ENCODE measurements at places on chromosomes 13 and 19.

DNA sequence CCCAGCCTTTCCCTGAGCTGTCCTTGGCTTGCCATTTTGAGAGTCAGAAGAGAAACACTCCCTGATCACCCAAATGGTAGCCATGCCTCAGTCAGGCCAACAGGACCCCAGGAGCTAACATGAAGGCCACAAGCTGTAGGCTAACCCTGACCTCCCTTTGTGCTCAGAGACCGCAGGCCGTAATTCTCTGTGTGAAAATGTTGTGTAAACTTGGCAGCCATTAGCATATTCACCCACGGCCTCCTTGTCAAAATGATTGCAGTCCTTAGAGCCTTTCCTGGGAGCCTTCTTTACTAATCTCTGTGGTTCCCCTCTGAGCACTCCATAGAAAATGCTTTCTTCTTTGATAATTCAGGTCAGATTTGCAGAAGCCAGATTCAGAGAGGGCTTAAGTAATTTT is 418.9 kb downstream of the COG6 start:
- DNase-seq: no peak

- DNase-seq: no peak
Measured at GRCh38 chr19:37982655-37983054, 75.6 kb downstream of the SIPA1L3 start.

GRCh38 chr13:36432106-36432544 is at the start of gene CCNA1:
TSS of gene CCNA1 (plus strand) at chr13:36432495. CDS start at chr13:36433057, 562 bp downstream.
- peak; percentile 52 for DNase-seq

DNA sequence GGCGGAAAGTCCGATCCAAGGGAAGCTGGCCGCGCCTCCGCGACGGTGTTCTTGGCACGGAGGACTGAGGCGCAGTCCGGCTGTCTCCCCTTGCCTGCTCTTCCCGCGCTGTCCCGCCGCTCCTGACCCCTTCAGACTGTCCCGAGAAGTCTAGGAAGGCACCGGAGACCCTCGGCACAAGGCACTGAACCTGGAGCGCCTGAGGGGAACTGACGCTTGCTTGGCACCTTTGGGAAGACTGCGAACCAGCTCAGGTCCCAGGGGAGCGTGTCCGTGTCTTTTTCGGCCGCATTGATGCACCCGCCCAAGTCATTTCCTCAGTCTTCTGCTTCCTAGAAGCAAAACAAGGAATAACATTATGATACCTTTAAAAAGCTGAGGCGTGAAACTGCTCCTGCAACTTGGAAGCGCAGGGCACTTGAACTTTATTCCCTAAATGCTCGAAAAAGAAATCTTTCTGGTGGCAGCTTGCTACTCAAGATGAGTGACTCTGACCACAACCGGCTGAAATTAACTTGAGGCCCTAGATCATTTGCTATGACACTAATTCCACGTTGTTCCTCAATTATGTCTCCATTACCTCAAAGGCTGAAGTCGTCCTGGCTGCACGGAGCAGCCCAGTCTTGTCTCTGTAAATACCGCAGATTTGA is 735 bp upstream of the FLT1 start:
- DNase-seq: no peak

- DNase-seq: no peak
Measured at GRCh38 chr13:36358175-36358718, 12.1 kb upstream of the SPART start.

DNA sequence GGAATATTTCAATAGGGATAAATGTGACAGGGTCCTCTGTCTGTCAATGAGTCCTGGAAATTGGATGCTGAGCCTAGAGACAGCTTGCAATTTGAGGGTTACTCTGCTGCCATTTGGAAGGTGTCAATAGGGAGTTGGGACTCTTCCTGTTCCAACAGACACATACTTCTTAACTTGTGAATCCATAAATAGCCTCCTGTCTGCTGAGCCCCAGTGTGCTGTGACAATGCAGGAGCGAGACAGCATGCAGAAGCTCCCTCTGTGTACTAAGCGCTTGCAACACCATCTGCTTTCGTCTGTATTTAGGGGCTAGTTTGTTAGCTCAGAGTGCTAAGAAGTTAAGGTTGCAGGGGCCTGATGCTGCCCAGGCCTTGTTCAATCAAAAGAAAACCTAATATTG is 58.5 kb upstream of the GPR12 start:
- DNase-seq: no peak

- no peak for DNase-seq
Measured at GRCh38 chr13:33757713-33758112, 60.2 kb upstream of the RFC3 start.

DNA sequence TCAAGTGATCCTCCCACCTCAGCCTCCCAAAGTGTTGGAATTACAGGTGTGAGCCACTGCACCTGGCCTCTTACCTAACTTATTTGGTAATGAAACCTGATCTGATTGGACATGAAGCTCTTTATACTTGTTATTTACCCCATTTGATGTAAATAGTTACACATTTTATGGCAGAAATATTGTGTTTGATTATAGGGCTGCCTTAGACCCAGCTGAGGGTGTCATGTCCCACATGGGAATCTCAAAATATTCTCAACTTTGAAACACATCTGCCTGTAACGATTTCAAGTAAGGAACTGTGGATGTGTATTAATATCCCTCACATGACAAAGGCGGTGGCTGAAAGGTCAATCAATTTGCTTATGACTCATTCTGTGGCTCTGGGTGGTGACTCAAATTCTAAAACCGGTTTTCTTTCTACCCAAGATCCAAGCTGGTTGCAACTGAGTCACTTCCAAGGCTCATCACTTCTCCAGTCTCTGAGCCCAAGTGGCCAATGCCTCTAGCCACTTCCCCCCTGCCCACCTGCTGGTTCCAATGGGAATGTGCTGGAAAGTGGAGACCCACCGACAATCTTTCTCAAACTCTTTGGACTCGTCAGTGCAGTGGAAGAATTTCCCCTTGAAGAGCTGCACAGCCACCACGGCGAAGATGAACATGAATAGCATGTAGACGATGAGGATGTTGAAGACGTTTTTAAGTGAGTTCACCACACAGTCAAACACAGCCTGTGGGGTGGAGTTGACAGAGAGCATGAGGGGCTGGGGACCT is 110.9 kb downstream of the IER2 start:
- no peak for DNase-seq

DNA sequence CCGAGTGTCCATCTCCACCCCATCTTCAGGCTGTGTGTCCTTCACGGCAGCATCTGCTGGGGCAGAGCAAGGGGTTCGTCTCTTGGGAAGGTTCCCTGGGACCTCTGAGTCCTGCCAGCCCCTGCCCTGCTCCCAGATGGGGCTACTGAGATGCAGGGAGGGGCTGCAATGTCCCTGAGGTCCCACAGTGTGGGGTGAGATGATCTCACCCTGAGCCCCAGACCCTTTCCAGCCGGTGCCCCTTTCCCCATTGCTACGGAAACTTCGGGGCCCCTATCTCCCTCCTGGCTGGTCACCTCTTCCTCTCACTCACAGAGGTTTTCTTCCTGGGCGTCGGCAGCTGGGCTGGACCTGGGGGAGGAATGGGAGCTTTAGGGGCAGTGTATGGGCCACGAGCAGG is 5.0 kb downstream of the LILRB2 start:
- no peak for DNase-seq

GRCh38 chr19:13154241-13154778 is 4.1 kb downstream of the IER2 start:
- DNase-seq: no peak

DNA sequence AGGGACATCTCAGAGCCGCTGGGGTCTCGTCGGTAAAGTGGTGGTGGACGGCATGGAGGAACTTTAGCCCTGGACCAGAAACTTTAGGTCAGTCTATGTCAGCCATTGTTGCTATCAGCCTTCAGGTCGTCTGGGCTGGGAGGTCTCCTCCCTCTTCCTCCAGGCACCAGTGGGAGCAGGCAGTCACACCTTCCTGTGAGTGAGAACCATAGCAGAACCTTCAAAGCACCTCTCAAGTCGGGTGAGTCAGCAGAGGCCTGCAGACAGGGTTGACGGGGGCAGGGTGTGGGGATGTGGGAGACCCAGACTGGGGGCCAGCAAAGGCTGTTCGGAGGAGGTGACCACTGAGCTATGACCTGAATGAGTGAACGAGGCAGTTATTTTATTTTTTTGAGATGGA is 15.4 kb upstream of the SBNO2 start:
- no peak for DNase-seq

DNA sequence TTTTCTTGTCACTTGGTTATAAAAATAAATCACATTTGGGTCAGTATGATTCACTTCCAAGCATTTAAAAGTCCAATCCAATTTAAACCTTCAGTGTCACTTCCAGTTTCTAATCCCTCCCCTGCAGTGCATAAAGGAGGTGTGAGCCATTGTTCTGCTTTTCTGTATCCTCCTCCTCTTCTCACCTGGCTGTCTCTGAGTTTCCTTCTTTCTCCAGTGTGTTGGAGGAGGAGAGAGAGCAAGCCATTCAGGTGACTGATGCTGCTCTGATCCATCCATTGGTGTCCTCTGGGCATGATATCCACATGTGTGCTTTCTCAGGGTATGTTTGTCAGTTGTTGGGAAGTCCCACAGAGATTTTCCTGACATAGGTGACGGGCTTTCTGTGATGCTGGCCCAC is 1.2 kb downstream of the NUDT15 start:
- peak; percentile 25 for DNase-seq

DNA sequence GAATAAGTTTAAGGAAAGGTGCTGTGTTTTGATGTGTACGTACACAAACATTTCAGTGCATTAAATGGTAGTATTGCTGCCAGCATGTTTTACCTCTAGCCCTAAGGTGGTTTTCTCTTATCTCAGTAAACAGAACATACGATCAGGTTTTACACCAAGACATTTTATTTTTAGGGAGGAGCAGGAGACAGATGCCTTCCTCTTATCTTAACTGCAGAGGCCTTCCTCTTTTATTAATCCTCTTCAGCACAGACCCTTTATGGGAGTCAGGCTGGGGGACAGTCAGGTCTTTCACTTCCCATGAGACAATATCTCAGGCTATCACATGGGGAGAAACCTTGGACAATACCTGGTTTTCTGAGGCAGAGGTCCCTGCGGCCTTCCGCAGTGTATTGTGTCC is 14.9 kb upstream of the ZNF611 start:
- DNase-seq: no peak

DNA sequence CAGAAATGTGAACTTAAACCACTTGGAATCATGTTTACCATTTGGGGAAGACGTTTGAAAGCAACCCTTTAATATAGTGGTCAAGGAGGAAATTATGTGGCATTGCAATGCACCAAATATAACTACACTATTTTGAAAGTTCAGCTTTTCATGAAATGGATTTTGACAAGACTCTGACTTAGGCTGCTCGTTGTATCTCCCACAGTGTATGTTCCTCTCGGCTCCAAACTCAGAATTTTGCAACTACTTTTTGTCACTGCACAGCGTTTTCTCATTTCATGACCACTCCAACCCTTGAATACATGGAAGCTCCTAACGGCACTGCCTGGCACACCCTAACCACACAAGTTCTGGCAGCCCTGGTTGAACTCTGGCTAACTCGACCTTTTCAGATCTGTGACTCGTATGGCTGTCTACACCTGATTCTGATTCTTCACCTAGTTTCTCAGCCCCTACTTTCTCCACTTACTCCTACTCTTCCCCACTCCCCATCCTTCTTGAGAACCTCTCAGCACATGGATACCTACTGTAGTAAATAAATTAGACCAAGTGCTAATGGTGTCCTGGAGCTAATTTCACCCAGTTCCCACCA is 7.0 kb upstream of the POMP start:
- no peak for DNase-seq

DNA sequence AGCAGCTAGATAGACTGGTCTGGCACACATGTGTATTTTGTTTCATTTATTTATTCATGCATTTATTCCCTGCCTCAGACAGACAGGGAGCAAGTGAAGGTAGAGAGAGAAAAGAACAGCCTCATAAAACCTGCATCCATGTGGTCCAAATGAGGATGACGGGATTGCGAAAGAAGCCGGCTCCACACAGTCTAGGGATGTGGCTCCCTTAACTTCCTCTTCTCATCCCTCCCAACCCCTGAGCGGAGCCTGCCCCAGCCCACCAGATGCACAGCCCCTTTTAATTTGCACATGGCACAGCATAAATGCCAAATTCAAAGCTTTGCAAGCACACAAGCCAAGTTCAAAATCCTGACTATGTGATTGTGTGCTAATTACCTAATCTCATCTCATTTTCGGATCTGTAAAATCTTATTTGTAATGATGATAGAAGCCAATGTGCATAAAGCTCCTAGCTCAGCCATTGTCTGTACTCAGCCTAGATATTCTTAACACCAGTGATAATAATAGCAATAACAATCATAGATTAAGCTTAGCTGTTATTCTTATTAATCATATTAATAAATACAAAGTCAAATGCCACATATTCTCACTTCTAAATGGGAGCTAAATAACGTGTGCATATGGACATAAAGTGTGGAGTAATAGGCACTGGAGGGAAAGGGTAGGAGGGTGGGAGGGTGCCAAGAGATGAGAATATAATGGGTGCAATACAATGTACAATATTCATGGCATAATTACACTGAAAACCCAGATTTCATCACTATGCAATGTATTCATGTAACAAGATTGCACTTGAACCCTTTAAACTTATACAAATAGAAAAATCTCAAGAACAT is 156.3 kb downstream of the DCT start:
- DNase-seq: no peak

DNA sequence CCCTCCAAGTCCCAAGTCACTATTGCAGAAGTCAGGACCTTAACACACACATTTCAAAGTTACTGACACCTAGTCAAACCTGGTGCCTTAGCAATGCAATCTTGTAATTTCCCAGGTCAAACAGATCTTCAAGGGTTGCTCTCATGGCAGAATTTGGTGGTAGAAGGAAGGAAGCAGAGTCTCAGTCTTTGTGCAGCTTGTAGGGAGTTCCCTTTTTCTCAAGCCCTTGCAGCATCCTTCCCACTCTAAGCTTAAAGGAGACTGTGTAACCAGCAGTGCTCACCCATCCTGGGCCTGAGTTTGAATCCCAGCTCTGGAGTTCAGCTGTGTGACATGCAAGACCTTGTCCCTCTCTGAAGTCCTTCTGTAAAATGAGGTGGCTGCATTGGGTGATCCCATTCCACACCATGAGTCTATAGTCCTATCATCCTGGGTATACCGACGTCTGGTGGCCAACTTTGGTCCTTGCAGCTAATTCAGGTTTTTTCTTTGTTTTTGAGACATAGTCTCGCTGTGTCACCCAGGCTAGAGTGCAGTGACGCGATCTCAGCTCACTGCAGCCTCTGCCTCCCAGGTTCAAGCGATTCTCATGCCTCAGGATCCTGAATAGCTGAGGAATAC is 9.8 kb downstream of the SIGLEC10 start:
- DNase-seq: no peak

DNA sequence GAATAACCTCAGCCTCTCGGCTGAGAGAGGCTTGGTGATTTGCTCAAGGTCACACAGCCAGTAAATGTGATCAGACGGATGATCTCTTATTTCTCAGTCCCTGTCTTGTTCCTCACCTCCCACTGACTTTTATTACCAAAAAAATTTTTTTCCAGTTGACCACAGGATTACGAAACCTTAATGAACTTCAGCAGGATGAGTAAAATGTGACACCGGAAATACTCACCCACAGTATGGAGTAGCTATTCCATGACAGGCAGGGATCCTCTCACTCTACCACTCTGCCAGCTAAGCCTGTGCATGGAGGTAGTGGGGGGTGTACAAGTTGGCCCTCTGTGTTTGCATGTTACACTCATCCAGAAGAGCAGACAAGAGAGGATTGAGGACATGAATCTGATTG is 916.4 kb downstream of the UQCRFS1 start:
- DNase-seq: no peak
